ENCODE measurements at places on chromosomes 11 and 22. TPM values are rescaled to one million over a fixed set of nuclear protein-coding genes. Genes with fewer than 3 reads are reported as not detected.

Gene DDTL
- total RNA-seq: not detected

Gene ARAP1
- 92.7 TPM for total RNA-seq

GRCh38 chr11:125224391-125225021 lies 60.0 kb downstream of the PKNOX2 start:
- H3K4me3 ChIP-seq: no peak overlapping the region
- DNase-seq: peak; percentile 33
- peaks cover 4% of the 10 kb centered on the region for H3K27me3 ChIP-seq
- H3K36me3 ChIP-seq: no peaks in the 10 kb centered on the region
- H3K4me1 ChIP-seq: no peaks in the 10 kb centered on the region

Gene TMEM191B
- not detected for total RNA-seq

Gene DRD4
- total RNA-seq: not detected

Gene DDI1
- not detected for total RNA-seq

GRCh38 chr11:104841973-104842525 lies 56.2 kb downstream of the CASP12 start:
- no peaks in the 10 kb centered on the region for H3K27me3 ChIP-seq
- no peak overlapping the region for H3K4me3 ChIP-seq
- H3K4me1 ChIP-seq: no peaks in the 10 kb centered on the region
- DNase-seq: peak; percentile 3
- H3K36me3 ChIP-seq: no peaks in the 10 kb centered on the region

Gene KRTAP5-2
- total RNA-seq: not detected

Gene CNTN5
- total RNA-seq: not detected

DNA sequence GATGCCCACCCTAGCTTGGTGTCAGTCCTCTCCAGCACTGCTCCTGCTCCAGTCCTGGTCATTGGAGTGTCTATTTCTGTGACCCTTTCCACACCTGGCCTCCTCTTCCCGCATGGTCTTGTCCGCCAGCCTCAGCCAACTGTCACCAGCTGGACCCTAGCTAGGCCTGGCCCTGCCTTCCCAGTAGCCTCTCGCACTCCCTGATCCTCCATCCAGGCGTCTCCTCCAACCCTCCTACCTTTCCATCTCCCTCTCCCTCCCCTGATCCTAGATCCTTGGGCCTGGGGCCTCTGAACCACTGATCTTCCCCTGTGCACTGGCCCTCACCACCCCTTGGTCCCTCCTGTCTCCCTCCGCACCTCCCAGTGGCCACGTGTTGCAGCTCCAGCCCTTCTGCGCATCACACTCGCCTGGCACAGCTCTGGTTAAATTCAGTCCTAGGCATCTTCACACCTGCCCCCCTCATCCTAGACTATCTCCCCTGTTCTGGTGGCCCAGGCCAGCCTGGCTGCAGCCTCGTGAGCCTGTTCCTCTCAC lies 9.9 kb downstream of the SYNGR1 start:
- no peak for DNase-seq
- H3K4me3 ChIP-seq: no peak overlapping the region
- no peaks in the 10 kb centered on the region for H3K4me1 ChIP-seq

DNA sequence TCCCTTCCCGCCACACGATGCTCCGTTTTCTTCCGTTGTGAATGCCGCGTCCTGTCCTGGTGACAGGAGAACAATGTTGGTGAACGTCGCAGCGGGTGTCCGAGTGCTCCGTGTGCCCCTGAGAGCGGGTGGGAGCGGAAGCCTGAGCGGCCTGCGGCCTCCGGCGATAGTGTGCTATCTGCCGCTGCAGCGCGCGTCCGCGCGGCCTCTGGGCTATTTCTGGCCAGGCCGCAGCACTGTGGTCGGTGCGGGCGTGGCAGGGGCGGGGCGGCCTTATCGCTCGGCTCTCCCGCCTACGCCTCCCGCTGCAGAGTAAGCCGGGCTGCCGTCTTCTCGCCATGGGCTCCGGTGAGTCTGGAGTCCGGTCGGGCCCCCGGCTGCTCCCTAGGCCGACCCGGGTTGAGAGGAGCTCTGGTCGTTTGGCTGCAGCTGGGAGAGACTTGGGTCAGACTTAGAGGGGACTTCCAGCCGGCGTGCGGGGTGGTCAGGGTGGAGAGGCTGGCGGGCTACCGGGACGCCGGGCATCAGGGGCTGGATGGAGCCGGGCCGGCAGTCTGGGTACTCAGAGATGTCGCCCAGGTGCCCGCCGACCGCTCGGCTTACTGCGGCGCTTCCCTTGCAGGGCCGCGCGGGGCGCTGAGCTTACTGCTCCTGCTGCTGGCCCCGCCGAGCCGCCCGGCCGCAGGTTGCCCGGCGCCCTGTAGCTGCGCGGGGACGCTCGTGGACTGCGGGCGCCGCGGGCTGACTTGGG lies at the start of gene GP1BB:
Gene GP1BB, plus strand, starts transcription at position 308 of the 751 bp plus-strand sequence. Its CDS starts 31 bp downstream, at position 339.
- no peak for DNase-seq
- no peaks in the 10 kb centered on the region for H3K27me3 ChIP-seq
- no peaks in the 10 kb centered on the region for H3K4me1 ChIP-seq

DNA sequence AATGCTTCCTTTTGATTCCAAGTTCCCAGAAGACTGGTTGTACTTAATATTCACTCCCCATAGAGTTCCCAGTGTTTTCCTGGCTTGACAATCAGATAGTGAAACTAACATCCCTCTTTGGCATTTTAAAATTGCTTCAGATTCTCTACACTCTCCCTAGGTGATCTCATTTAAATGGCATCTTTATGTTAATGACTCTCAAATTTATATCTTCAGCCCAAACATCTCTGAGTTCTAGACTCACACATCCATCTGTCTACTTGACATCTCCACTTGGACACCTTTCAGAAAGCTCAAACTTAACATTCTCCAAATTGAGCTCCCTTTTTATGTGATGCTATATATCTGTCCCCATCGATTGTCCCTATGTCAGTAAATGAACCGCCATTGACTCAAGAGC lies 232.0 kb downstream of the NTM start:
- H3K4me1 ChIP-seq: peaks cover 21% of the 10 kb centered on the region
- no peaks in the 10 kb centered on the region for H3K27me3 ChIP-seq
- no peaks in the 10 kb centered on the region for H3K36me3 ChIP-seq
- H3K27ac ChIP-seq: peak overlapping the region; percentile 25
- DNase-seq: peak; percentile 43

DNA sequence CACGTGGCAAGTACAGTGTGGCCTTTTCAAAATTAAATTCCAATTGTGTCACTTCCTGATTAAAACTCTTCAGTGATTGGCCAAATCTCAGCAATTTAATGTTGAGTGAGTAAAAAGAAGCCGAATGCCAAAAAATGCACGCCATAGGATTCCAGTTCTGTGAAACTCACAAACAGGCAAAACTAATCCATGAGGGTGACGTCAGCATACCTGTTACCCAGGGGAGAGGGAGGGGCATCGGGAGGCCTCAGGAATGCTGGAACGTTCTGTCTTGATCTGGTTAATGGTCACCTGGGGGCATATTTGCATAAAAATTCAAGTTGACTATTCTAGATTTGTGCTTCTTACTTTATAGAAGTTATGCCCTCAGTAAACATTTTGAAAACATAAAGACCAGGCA lies 39.9 kb upstream of the RAB1B start:
- H3K27me3 ChIP-seq: no peaks in the 10 kb centered on the region
- no peak overlapping the region for H3K4me3 ChIP-seq
- no peak overlapping the region for H3K27ac ChIP-seq
- H3K36me3 ChIP-seq: peaks cover 38% of the 10 kb centered on the region
- no peak for DNase-seq

GRCh38 chr11:131688048-131688693 lies 317.8 kb downstream of the NTM start:
- H3K36me3 ChIP-seq: no peaks in the 10 kb centered on the region
- peak; percentile 81 for DNase-seq
- 0 out of 2 replicates have a peak, but pooled peaks cover 3% of the 10 kb centered on the region for H3K27me3 ChIP-seq
- peak overlapping the region; percentile 66 for H3K4me3 ChIP-seq
- no peaks in the 10 kb centered on the region for H3K4me1 ChIP-seq

GRCh38 chr11:108237058-108237481 lies 14.2 kb downstream of the ATM start:
- H3K27me3 ChIP-seq: no peaks in the 10 kb centered on the region
- peaks cover 35% of the 10 kb centered on the region for H3K36me3 ChIP-seq
- DNase-seq: no peak
- H3K4me3 ChIP-seq: no peak overlapping the region

DNA sequence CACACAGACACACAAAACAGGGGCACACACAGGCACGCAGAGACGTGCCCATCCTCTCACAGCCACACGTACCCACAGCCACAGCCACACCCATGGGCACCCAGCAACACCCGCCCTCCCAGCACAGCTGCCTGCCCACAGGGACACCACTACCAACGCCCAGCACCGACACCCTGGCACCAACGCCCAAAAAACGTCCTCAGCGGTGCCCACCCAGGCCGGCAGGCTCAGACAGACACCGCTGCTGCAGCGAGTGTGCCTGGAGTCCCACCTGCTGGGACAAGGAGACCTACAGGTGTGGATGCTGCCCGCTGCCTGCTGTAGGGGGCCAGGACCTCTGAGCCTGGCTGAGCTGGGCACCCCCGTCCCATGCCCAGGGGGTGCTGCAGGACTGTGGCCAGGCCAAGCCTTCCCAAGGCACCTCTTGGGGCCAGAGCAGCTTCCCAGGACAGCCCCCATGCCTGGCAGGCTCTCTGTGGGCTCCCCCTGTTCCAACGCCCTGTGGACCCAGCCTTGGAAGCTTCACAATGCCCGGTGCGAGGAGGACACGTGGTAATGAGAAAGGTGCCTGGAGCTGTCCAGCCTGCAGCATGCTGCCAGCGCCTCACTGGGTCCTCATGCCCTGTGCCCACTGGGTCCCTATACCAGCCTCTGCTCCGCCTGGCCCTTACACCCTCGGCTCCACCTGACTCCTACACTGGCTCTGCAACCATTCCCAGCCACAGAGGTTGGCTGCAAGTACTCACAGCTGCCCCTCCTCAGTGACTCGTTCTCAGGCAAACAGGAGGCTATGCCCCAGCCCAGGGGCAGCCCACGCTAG lies 45.8 kb upstream of the TH start:
- H3K27me3 ChIP-seq: peaks cover 39% of the 10 kb centered on the region
- no peak overlapping the region for H3K27ac ChIP-seq
- no peaks in the 10 kb centered on the region for H3K36me3 ChIP-seq
- H3K4me1 ChIP-seq: no peaks in the 10 kb centered on the region

GRCh38 chr11:69636512-69637197 lies 4.3 kb upstream of the CCND1 start:
- 0 out of 2 replicates have a peak, but pooled peaks cover 11% of the 10 kb centered on the region for H3K4me1 ChIP-seq
- H3K27ac ChIP-seq: peak overlapping the region; percentile 97
- H3K36me3 ChIP-seq: no peaks in the 10 kb centered on the region
- H3K4me3 ChIP-seq: peak overlapping the region; percentile 85
- DNase-seq: peak; percentile 94
- H3K27me3 ChIP-seq: no peaks in the 10 kb centered on the region

Gene SUN2
- 146 TPM for total RNA-seq

Gene MUC2
- total RNA-seq: not detected

DNA sequence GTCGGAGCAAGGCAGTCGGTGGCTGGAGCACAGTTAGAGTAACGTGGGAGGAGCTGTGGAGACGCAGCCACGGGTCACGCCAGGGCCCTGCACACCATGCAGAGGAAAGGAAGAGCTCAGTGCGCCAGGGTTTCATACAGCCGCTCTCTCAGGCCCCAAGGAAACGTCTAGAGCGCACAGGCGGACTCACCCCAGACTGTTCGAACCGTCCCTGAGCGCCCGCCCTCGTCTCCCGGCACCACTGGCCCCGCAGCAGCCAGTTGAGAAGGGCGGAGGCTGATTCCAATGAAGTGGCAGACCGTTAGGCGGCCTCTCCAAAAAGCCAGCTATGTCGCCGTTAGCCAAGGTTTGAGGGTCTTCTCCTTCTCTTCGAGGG lies 483 bp upstream of the HYLS1 start:
- peak overlapping the region; percentile 79 for H3K4me3 ChIP-seq
- peak; percentile 72 for DNase-seq
- H3K27ac ChIP-seq: peak overlapping the region; percentile 78

DNA sequence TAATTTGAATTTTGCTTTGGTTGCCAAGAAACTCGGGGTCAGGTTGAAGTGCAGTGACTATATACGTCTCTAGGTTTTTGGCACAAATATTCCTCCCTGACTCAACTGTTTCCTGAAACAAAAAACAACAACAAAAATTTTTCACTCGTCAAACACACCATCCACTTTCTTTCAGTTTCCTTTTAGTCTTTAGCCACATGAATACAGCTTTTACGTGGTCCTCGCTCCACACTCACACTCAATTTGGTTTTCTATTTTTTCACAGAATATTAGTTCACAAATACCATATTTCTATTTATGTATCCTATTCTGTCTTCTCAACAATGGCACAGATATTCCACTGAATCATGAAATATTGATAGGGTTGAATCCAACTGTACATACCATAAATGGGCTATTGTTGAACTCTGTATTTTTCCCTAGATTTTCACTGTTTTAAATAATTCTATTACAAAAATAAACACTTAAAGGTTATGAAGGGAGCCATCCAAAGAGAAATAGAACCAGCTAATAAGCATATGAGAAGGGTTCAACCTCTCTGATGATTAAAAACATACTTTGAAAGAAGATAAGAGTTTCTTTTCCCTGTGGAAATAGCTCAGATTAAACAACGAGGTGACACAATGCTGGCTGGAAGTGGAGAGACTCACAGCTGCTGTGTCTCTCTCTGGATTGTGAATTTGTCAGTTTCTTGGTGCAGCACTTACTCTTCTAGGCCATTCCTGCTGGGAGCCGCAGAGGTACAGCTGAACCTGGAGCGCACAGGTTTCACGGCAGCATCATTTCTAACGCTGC lies 5.1 kb upstream of the FBLN1 start:
- peaks cover 24% of the 10 kb centered on the region for H3K4me1 ChIP-seq
- DNase-seq: peak; percentile 35
- H3K4me3 ChIP-seq: peak overlapping the region; percentile 13
- H3K27me3 ChIP-seq: no peaks in the 10 kb centered on the region
- H3K36me3 ChIP-seq: no peaks in the 10 kb centered on the region
- H3K27ac ChIP-seq: no peak overlapping the region

DNA sequence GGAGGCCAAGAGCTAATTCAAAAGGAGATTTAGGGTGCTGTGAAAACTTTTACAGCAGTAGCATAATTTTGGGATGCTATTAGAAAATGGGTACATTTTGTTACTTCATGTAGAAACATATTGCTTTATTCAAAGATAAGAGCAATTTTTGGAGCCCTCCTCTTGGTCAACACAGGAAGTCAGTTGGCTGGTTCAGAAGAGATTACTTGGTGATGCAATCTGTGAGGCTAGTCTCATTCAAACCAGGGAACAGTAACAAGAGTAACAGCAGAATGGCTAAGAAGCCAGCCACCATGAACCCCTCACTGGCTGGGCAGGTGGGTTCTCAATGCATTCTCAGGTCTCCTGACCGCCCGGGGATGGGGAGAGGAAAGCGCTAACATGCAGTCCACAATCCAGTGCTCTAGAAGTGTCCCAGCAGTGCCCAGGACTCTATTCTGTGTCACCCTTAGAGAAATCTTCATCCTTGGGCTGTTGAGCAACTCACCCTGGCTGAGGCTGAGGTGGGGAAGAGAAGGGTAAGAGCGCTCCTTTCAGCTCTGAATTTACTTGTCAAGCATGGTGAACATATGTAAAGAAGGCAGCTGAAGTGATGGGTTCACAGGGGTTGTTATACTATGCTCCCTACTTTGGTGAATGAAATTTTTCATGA lies 262.2 kb upstream of the UBASH3B start:
- no peak overlapping the region for H3K4me3 ChIP-seq
- H3K27me3 ChIP-seq: no peaks in the 10 kb centered on the region
- H3K36me3 ChIP-seq: no peaks in the 10 kb centered on the region
- H3K4me1 ChIP-seq: no peaks in the 10 kb centered on the region
- peak; percentile 39 for DNase-seq

- no peak overlapping the region for H3K4me3 ChIP-seq
- no peak overlapping the region for H3K27ac ChIP-seq
- no peaks in the 10 kb centered on the region for H3K36me3 ChIP-seq
These were observed 32.9 kb downstream of the GALNT18 start for GRCh38 chr11:11588891-11589290.

Gene KCTD14
- total RNA-seq: 0.63 TPM

Gene OR5A1
- total RNA-seq: not detected

Data from GM23248 (cell line).